ENCODE measurements at places on chromosomes 1 and 21.

DNA sequence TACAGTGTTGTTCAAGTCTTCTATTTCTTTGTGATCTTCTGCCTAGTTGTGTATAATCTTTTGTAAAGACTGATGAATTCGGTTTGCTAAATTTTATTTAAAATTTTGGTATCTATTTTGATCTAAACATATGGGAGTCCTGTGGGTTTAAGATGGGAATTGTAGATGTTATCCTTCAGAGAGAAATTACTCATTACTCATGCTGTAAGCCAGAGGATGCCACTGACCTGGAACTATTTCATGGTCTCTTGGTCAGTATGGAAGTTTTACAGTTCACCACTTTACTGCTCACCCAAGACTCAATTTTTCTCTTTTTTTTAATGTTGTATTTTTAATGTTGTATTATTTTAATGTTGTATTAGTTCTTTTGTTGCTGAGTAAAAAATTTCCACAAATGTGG lies 138.6 kb upstream of the B3GALT2 start:
- no peak for DNase-seq

DNA sequence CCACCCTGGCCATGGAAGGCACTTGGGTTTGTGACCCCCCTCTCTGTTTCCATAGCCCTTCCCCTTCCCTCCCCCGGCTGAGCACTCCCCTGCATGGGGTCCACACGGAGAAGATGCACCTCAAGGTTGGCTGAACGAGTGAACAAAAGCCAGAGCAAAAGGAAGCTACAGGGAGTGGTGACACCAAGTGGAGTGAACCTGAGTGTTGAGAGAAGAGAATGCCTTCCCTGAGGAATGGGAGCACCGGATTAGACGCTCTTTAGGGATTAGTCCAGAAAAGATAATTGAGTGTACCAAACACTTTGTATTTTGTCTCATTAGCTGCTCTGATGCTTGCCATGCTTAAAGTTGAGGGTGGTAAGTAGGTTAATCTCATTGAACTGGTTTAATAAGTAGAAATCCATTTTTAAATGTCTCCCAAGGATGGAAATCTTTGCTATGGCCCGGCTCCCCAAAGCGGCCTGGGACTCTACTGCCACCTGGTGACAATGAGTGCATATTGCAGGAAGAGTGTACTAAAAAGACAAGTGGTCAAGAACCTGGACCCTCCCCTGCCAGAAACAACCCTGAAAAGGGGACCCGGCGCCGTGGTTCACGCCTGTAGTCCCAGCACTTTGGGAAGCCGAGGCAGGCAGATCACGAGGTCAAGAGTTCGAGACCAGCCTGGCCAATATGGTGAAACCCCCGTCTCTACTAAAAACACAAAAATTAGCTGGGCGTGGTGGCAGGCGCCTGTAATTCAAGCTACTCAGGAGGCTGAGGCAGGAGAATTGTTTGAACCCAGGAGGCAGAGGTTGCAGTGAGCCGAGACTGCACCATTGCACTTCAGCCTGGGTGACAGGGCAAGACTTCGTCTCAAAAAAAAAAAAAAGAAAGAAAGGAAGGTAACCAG lies 150.6 kb upstream of the ZC3H12A start:
- DNase-seq: no peak

GRCh38 chr1:159140474-159140873 lies 30.9 kb upstream of the CADM3 start:
- no peak for DNase-seq

DNA sequence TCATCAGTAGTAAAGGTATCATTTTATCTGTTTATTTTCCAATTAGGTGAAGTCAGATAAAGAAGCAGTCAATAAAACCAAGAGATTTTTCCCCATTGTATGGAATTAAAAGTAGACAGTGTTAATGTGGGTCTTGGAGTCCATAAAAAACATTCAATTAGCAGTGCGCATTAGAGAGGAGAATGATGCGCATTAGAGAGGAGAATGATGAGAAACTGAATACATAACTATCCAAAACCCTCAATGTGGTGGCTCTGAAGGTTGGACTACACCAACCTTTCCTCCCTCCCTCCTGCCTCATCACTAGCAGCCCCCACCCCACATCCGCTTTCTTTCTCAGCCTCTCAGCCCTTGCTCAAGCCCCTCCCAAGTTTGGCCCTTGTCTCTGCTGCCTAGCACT lies 99.5 kb downstream of the DAB1 start:
- no peak for DNase-seq
